ENCODE measurements at places on chromosomes 16 and 17. TPM values are rescaled to one million over a fixed set of nuclear protein-coding genes. Genes with fewer than 3 reads are reported as not detected.

DNA sequence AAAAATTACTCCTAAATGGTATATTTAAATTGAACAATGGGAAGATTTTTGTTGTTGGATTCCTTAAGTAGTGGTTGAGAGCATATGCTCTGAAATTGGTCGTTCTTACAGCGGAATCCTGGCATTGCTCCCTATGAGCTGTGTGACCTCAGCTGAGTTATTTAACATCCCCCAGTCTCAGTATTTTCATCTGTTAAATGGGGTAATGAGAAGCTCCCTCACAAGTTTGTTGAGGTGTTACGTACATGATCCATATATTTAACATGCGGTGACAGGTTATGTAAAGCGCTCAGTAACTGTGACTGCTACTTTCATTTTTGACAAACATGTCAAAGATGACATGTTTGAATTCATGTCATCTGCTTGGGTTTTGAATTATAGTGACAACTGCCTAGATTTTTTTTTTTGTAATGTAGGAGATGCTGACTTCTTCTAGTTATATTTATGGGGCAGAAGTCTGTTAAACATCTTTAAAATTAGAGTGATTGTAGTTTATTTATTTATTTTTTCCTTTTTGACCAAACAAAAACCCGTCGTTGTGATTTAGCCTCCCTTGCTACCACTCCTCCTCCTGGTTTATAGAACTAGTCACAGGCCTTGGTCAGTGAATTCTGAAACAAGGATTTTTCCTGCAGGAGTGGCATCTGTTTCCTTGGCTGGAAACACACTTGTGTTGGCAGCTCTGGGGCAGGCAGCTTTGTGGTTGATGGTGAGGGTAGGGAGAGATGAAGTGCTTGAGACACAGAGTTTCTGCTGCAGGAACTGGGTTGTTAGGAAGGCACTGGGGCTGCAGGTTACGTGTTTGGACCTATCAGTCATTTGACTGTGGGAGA lies 268.8 kb downstream of the SNX29 start:
- no peak for DNase-seq
- H3K4me1 ChIP-seq: no peaks in the 10 kb centered on the region
- H3K36me3 ChIP-seq: no peaks in the 10 kb centered on the region
- H3K27me3 ChIP-seq: no peaks in the 10 kb centered on the region

The ALDH3A2 gene
- total RNA-seq: 72.9 TPM

DNA sequence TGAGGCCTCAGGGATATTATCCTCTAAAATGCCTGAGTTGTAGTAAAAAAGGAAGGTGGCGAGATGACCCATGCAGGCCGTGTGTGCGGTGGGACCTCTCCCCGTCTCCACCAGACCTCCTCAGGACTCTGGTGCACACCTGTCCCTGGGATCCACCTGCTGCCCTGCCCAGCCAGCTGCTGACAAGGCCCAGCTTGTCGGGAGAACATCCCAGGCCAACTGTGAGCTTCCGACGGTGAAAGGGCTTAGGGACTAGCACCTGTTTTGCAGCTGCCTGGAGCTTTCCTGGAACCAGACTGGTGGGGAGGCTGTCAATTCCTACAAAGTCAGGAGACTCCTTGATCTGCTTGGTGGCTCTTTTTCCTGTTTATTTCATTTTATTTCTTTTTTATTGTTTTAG lies 11.6 kb downstream of the IL34 start:
- no peaks in the 10 kb centered on the region for H3K27me3 ChIP-seq
- H3K36me3 ChIP-seq: no peaks in the 10 kb centered on the region
- peaks cover 12% of the 10 kb centered on the region for H3K4me1 ChIP-seq
- H3K27ac ChIP-seq: no peak overlapping the region

The TBC1D3G gene
- total RNA-seq: not detected

DNA sequence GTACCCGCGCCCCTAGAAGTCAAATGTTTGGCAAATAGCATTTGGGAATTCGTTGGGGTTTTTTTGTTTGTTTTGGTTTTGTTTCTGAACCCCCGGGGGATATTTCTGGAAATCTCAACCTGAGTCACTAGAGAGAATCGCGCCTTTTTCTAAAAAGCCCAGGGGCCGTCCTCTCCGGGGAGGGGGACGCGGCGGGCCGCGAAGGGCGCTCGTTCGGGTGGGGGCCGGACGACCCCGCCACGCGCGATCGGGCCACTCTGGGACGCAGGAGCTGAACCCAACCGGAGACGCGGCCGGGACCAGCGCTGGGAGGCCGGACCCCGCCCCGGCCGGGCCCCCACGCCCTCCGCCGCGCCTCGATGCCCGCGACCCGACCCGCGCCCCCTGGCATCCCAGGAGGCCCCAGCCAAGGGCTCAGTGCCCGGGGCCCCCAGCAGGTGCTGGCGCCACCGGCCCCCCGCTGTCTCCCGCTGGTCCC lies 302 bp downstream of the LITAF start:
- H3K36me3 ChIP-seq: no peaks in the 10 kb centered on the region
- H3K27ac ChIP-seq: no peak overlapping the region
- peaks cover 35% of the 10 kb centered on the region for H3K4me1 ChIP-seq
- peak overlapping the region; percentile 68 for H3K4me3 ChIP-seq
- H3K27me3 ChIP-seq: peaks cover 21% of the 10 kb centered on the region
- no peak for DNase-seq

DNA sequence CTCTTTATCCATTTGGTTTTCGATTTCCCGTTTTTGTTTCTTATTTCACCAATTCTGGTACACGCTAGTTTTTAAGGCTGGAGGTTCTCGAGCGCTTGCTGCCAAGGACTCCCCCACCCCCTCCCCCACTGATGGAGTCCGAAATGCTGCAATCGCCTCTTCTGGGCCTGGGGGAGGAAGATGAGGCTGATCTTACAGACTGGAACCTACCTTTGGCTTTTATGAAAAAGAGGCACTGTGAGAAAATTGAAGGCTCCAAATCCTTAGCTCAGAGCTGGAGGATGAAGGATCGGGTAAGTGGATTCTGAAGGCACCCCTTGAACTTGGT lies 825 bp downstream of the RPTOR start:
- no peaks in the 10 kb centered on the region for H3K27me3 ChIP-seq
- DNase-seq: no peak
- H3K4me3 ChIP-seq: peak overlapping the region; percentile 97

DNA sequence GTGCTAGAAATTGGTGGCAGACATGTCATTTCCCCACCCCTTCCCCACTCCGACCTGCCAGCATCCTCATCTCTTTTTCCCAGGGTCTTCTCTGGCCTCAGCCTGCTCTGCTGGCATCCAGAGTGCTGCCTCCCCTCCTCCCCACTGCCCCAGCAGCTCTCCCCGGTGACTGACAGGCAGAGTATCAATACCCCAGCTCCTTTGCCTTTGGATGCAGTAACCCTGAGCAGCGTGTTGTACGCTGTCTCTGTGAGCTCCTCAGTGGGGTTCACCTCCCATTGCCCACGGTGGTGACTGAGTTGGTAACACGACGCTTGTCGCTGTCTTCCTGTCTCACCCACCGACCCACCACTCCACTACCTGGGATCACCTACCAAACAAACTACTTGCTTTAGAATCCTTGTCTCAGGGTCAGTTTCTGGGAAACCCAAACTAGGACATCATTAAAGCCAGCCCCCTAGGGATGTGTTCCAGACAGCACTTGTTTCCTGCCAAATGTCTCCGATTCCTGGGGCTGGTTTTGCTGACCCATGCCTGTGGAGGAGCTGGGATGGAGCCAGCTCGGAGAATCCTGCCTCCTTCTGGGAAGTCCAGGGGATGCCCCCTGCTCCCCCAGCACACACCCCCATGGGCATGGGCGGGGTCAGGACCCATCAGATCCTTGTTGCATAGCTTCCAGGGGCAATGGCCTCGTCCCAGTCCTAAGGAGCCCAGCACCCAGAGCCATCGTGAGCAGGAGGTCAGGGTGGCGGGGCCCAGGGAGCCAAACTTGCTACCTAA lies 8.3 kb upstream of the SBK1 start:
- DNase-seq: no peak
- H3K4me1 ChIP-seq: peaks cover 2% of the 10 kb centered on the region
- H3K27me3 ChIP-seq: no peaks in the 10 kb centered on the region
- no peaks in the 10 kb centered on the region for H3K36me3 ChIP-seq
- H3K4me3 ChIP-seq: no peak overlapping the region

The CARD14 gene
- total RNA-seq: not detected

DNA sequence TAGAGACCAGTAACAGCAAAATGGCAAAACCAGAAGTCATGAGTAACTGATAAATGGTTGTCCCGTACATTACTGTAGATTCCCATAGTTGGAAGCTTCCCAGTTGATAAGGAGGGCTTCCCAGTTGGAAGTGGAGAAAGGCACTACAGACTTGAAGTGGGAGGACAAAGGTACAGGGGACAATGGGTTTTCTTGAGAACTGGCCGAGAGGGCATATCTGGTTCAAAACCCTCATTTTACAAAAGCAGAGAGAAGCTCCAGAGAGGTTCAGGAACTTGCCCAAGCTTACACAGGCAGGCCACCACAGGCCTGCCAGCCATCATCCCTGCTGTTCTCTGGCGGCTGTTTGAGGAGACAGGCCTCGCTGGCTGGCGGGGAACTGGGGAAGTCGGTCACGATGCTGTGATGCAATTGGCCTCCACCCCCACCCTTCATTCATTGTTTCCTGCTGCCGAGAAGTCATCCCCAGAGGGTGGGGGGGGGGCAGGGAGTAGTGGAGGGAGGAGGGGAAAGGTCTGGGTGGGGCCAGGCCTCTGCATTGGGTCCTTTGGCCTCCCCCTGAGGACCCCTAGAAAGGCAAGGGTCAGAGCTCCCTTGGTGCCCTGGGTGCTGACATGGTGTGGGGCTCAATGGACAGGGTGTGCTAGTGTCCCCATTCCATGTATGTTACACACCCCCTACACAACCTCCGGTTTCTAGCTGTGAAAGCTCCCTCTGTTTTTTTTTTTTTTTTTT lies 3.0 kb downstream of the UBALD2 start:
- no peak for DNase-seq
- H3K4me3 ChIP-seq: no peak overlapping the region
- H3K4me1 ChIP-seq: peaks cover 16% of the 10 kb centered on the region
- no peaks in the 10 kb centered on the region for H3K27me3 ChIP-seq
- no peaks in the 10 kb centered on the region for H3K36me3 ChIP-seq

DNA sequence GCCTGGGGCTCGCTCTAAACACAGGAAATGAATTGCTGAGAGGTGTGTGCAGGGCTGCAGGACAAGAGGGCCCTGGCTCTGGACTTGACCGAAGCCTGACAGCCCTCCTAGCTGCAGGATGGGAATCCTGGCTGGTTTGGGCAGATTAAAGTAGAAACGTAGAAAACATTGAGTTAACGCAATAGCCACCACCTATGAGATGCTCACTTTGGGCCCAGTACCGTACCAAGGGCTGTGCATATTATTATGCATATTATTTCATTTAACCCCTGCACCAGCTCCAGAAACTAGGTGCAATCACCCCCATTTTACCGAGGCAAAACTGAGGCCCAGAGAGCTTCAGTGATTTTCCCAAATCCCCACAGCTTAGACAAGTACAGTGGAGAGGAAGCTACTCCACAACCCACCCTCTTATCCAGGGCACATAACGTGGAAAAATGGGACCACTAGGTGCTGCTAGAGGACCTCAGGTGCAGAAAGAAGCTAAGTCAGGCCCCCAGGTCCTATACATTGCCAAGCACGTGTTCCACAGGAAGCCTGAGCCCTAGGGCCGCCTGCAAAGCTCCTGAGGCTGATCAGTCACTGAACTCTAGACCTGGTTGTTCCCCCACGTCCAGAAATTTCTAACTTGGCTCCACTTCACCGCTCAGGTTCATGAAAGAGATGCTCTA lies 79.2 kb downstream of the MYH11 start:
- no peaks in the 10 kb centered on the region for H3K27me3 ChIP-seq
- no peak overlapping the region for H3K27ac ChIP-seq
- no peaks in the 10 kb centered on the region for H3K36me3 ChIP-seq
- H3K4me3 ChIP-seq: no peak overlapping the region
- H3K4me1 ChIP-seq: no peaks in the 10 kb centered on the region
- peak; percentile 41 for DNase-seq

GRCh38 chr17:72531729-72532128 lies 410.9 kb downstream of the SOX9 start:
- H3K36me3 ChIP-seq: no peaks in the 10 kb centered on the region
- H3K4me1 ChIP-seq: no peaks in the 10 kb centered on the region
- DNase-seq: no peak
- no peak overlapping the region for H3K4me3 ChIP-seq
- H3K27me3 ChIP-seq: no peaks in the 10 kb centered on the region

The TTLL6 gene
- total RNA-seq: 2.6 TPM

Data from H1 (cell line).